ENCODE measurements at places on chromosomes 16 and 17.

- no peak for DNase-seq
These were observed 273.9 kb upstream of the MAF start for GRCh38 chr16:79874391-79874790.

DNA sequence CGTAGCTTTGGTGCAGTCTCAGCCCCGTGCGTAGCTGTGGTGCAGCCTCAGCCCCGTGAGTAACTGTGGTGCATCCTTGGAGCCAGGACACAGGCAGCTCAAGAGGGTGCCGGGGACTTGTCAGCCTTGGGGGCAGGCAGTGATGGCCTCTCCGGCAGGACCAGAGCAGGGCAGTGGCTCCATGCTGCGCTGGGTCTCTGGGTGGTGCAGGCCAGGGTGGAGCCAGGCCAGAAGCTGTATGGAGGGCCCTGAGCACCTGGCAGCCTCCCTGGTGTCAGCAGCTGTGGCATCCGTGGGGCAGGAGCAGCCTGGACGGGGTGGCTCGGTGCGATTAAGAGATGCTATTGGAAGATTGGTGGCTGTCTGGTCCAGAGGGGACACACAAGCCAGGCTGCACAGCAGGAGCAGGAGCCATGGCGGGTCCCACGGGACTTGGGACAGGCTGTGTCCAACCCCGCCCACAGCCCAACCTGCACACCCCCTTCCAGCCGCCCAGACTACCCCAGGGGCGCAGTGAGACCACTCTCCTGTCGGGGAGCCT, 28.3 kb upstream of the CDH15 start:
- DNase-seq, result no peak

DNA sequence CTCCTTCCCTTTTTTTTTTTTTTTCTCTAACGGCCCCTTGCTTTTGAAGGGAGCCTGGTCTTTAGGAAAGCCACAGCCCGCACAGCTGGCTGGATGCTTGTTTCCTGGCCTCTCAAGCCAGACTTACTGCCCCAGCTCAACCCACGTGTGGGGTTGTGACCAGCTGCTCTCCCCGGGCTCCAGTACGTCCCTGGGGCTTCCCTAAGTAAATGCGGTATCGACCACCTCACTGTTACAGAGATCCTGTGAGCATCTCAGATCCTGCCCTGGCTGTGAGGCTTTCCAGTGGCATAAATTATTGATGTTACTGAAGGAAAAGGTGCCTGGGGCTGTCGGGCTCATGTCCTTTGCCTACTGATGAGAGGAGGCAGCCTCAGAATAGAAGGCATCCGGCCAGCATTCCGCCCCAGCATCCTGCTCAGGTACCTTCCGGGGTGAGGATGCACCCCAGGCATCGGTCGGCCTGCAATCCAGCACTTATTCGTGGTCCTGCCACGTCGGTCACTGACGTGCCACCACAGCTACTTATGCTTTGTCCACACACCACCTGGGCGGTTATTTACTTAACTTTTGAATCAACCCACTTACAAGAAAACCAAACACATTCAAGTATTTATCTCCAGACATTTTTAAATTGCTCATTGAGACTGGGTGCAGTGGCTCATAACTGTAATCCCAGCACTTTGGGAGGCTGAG, 9.6 kb downstream of the GPRC5B start:
- DNase-seq, result no peak

DNA sequence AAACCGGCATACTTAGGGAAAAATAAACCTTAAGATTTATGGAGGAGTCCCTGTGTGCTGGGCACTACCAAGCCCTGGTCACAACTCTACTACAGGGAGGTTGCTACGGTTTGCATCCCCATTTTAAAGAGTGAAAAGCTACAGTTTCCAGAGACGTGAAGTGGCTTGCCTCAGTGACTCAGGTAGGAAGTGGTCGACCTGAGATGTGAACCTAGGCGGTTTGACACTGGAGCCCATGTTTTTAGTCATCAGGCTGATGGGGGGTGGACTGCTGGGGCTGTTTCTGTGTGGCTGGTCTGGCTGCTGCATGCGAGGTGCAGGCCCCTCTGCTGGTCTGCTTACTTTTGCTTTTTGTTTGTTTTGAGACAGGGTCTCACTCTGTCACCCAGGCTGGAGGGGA, 6.6 kb downstream of the COX6A2 start:
- no peak for DNase-seq

DNA sequence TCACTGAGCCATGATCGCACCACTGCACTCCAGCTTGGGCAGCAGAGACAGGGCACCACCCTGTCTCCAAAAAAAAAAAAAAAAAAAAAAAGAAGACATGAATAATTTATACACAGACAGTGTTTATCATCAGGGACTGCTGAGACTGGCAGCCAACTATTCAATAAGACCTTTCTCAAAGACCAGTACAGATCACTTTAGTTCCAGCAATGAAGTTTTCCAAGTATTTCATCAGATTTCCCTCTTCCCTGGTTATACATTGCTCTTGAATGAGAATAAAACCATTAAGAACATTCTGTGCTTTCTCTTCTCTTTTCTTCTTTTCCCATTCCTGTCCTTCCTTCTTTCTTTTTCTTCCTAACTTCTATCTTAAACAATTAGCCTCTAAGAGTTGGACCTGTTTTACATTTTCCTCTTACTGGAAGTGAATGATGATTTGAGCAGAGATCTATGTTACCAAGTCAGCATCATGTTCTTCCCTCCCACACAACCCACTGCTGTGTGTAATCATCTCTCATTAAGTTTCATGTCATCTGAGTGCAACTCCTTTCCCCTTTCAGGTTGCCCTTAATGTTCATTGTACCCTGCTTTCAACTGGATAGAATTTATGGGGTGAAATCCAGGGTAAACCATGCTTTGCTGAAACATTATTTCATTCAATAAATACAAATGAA, 35.9 kb upstream of the SMIM36 start:
- no peak for DNase-seq

DNA sequence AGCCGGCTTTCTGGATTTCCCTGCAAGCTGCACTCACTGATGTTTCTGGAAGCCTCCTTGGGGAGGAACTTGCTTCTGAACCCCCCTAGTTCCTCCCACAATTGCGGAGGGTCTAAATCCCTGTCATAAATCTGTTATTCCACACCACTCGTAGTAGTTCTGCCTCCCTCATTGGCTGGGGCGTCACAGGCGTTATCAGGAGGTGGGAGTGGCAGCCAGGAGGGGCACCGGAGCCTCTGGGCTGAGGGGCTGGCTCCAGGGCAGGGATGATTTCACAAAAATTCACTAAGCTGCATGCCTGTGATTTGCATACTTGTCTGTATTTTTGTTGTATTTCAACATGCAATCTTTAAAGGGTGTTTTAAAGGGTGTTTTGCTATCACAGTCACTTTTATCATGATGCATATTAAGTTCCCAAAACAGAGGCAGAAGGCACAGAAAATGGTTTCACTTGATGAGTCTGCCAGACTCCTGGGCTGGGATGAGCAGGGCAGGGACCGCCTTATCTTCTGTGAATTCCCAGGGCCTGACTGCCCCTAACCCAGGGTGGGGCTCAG, 176.2 kb upstream of the FOXF1 start:
- DNase-seq, result no peak

GRCh38 chr16:54462771-54463170, 176.2 kb upstream of the IRX3 start:
- DNase-seq, result no peak

GRCh38 chr16:77569406-77569805, 134.6 kb upstream of the ADAMTS18 start:
- DNase-seq, result no peak

DNA sequence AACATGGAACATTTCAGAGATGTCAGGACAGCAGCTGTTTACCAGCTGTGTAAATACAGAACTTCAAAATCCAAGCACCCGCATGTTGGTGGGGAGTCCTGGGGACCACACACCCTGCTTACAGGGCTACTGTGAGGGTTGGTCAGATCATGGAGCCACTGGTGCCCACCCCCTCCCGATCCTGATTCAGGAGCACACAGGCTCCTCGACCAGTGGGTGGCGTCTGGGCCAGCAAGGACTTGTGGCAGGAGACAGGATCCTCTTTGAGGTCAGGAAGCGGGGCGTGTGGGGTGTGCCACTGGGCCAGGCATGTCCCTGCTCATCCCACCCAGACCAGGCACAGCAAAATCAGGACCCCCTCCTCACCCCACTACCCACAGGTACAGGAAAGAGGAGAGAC, 83.6 kb downstream of the SDK2 start:
- DNase-seq, result no peak

DNA sequence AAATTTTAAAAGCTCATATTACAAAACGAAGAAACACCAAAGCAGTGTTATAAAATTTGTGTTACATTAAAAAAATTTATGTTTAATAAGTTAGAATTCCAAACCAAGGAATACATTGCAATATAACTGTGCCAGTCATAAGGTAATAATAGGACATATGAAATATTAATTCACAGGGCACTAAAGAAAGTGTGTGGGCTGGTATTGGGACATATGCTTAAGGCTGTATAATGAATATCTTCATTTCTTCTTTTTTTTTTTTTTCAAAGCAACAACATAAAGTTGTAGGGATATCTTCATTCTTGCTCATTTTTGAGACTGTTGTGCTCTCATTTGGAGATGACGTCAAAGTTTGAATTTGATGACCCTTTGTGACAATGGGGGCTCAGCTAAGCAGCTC, 17.5 kb upstream of the FBXO47 start:
- DNase-seq, result no peak

DNA sequence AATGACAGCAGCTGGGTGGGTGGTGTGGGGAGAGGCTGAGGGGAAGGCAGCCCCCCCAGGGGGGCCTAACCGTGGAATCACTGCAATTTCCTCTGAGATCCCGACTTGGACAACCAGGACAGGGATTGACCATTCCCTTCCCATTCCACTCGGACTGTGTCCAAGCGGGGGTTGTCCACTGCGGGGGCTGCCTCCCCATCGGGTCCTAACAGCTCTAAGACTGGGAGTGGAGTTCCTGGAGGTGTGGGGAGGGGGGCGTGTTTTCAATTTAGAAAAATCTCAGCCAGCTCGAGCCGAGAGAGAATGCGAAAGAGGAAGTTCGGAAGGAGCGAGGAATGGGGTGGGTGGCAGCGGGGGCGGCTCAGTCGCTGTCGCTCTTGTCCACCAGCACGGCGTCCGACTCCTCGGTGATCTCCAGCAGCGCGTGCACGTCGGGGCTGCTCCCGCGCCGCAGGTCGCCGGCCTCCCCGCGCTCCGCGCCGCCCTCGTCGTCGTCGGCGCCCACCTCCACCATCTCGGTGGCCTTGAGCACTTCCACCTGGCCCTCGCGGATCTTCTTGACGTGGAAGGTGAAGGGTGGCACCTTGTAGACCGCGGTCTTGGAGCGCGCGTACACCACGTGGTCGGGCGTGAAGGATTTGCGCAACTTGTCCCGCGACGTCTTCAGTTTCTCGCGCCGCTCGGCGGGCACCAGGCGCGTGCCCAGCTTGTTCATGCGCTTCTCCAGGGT, 16.2 kb upstream of the STAT3 start:
- no peak for DNase-seq

DNA sequence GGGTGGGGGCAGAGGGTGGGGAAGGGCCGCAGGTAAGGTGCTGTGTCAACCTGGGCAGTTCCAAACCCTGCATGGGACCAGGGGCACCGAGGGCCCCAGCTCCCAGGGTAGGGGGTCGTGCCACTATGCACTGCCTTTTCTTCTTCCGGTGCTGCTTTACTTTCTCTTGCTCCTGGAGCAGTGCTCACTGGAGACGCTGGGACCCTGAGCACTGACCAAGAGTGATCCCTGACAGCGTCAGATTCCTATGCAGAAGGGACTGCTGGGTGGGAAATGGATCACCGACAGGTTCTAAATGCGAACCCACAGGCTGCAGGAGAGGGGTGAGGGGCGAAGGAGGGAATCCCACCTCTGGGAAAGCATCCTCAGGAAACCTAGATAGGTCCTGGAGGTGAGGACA, 470.1 kb downstream of the SOX9 start:
- no peak for DNase-seq

DNA sequence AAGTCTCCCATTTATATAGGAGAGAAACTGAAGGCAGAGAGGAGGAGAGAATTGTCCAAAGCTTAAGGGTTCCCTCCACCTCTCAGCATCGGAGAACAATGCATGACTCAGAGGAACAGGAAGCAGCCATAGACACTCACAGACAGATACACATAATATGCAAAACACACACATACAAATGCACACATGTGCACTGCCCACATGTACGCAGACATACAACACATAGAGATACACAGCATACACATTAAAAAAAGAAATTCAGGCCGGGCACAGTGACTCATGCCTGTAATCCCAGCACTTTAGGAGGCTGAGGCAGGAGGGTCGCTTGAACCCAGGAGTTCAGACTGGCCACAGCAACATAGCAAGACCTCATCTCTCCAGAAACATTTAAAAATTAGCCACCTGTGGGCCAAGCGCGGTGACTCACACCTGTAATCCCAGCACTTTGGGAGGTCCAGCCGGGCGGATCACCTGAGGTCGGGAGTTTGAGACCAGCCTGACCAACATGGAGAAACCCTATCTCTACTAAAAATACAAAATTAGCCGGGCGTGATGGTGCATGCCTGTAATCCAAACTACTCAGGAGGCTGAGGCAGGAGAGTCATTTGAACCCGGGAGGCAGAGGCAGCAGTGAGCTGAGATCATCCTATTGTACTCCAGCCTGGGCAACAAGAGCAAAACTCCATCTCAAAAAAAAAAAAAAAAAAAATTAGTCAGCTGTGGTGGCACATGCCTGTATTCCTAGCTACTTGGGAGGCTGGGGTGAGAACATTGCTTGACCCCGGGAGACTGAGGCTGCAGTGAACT, 11.3 kb downstream of the ERAL1 start:
- DNase-seq, result no peak

GRCh38 chr16:5649762-5650743, 552.5 kb upstream of the EEF2KMT start:
- no peak for DNase-seq

DNA sequence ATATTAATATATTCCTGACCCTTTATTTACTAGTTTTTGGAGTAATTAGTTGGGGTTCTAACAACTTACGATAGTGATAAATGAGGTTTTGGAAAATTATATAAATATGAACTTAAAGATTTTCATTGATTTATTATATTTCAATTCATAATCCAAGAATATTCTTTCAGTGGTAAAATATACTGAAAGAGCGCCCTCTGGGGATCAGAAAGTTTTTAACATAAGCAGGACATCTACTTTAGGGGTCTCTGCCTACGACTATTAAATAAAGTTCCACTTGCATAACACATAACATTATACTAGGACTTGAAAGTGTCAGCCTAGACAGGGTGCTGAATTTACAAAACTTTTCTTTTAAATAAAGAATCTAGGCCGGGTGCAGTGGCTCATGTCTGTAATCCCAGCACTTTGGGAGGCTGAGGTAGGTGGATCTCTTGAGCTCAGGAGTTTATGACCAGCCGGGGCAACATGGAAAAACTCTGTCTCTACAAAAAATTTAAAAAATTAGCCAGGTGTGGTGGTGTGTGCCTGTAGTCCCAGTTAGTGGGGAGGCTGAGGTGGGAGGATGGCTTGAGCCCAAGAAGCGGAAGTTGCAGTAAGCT, 15.6 kb downstream of the RFWD3 start:
- no peak for DNase-seq

- no peak for DNase-seq
These were observed 55.2 kb upstream of the FOXF1 start for GRCh38 chr16:86455116-86455515.

- no peak for DNase-seq
These were observed 196.0 kb upstream of the CPHXL start for GRCh38 chr16:75922250-75922649.

GRCh38 chr16:59684911-59685310, 950.8 kb upstream of the GOT2 start:
- no peak for DNase-seq

GRCh38 chr17:50564916-50565315, 4.4 kb downstream of the CACNA1G start:
- no peak for DNase-seq
